ENCODE measurements at places on chromosomes 11 and 22.

GRCh38 chr11:44568658-44569473 lies 3.4 kb downstream of the CD82 start:
- DNase-seq = no peak

DNA sequence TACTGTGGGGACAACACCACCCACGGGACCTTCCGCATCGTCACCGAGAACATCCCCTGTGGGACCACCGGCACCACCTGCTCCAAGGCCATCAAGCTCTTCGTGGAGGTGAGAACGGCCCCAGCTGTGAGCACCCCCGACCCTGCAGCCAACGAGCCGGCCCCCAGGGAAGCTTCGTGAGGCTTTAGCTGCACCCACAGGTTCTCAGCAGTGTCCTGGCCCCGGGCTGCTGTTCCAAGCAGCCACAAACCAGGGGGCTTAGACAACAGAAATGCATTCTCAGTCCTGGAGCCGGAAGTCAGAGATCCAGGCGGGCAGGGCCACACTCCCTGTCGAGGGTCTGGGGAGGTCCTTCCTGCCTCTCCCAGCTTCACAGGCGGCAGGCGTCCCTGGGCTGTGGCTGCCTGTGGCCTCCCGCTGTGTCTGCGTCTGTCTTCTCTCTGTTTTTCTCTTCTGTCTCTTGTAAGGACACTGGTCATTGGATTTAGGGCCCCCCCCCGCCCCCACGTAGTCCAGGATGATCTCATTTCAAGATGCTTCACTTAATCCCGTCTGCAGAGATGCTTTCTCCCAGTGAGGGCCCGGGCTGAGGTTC lies 12.5 kb downstream of the MUC5B start:
- no peak for DNase-seq

DNA sequence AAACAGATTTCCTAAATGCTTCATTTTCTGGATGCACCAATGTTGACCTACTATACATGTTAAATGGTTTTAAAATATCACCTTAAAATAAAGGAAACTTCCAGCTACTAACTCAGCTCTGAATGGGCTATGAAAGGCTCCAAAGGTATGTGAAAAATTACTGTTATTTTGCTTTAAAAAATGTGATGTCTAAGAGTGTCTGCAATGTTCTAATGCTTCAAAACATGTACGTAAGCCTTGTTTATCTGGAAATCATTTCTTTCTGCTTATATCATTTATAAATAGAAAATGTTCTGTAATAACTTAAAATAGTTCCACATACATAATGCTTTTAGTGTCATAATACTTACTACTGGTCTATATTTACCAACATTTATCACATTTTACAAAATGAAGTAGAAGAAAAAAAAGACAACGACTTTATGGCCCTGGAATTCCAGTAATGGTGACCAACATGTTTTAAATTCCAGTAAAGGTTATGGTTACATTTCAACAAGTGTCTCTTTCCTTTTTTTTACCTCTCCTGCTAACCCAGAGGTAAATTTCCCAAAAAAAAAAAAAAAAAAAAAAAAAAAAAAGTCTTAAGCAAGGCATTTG lies 2.5 kb downstream of the BDNF start:
- no peak for DNase-seq

DNA sequence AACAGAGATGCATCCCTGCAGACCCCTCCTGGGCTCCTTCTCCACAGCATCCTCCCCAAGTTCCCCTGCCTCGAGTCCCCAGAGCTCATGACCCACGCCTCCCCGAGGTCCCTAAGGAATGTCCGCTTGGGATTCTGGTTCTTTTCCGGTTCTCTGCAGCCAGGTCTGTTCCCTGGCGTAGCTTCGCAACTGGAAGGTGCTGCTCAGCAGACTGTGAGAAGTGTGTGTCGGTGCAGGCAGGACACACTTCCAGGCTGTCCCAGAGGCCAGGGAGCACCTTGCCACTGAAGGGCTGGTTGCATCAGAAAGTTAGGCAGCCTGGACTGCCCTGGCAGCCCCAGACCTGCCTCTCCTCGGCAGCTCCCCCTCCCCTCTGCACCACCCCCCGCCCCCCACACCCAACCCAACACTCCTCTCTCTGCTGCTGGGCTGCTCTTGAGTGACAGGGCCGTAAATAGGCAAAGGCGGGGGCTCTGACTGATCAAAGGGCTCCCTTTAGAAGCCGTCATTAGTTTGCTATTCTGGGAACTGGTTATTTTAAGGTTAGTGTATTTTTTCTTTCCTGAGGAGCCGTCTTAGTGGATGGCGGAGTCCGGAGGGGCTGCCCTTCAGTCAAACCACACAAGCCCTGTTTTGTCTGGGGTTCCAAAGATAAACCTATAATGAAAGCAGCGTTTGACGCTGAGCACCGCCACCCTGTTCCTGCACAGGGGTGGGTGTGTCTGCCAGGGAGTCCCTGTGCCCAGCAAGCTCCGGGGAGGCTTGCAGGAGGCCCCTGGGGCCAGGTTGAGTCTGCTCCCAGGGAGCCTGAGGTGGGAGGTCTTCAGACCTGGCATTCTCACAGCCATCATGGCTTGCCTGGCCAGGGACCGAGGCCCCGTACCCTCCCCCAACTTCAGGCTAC lies 88.6 kb upstream of the KCNQ1OT1 start:
- no peak for DNase-seq

GRCh38 chr11:130761560-130762220 lies 154.6 kb downstream of the SNX19 start:
- DNase-seq = no peak

DNA sequence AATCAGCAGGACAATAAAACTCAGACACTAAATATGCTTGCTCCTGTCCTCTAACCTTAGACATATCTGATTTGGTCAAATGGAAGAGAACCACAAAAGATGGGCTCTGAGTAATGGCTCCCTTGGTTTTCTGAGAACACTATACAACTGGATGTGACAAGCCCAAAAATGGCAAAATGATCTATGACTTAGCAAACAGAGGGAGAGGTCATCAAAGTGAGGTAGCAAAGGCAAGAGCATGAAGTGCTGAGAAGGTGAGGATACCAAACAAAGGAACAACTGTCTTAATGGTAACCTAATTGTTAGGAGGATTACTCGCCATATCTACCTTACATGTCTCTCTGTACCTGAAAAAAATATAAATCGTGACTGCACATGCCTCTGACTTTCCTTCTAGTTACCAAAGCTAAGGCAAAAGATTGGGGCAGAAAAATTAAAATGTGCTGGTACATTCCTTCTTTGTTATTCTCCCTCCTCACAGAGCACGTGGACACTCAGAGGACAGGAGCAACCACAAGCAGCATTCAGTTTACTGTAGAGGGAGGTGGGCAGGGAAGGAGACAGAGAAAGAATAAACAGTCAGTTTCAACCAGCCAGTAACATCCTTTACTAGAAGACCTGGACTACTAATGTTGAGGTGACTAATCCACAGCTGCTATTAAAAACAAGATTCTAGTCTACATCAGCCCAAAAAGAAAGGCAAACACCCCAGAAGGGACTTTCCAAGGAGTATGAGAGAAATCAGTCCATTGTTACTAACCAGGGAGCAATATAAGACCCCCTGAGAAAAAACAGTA lies 88.8 kb downstream of the AMBRA1 start:
- DNase-seq = no peak

DNA sequence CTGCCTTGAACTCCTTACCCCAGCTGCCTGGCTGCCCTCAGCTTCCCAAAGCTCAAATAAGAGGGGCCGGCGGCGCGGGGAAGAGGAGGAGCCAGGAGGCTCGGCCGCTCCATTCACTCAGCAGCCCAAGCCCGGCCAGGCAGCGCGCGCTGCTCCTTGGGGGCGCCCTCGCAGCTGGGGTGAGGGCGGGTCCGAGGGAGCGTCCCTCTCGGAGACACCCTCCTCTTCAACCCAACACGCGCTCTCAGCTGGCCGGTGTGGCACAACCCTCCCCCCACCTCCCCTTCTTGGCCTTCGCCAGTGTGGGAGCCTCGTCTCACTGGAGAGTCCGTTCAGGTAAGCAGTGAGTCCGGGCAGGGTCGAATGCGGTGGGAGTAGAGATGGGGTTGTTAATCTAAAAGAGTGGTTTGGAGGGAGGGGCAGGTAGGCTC lies at the start of gene WT1:
TSS of gene WT1 (minus strand) at position 29 of the 431 bp plus-strand sequence.
- no peak for DNase-seq

DNA sequence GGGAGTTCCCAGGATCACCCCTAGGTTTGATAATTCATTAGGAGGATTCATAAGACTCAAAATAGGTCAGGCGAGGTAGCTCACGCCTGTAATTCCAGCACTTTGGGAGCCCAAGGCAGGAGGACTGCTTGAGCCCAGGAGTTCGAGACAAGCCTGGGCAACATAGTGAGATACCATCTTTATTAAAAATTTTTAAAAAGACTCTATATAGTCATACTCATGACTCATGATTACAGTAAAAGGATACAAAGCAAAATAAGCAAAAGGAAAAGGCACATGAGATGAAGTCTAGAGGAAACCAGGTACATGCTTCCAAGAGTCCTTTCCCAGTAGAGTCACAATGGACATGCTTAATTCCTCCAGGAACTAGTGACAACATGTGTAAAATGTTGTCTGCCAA lies 13.9 kb upstream of the PTS start:
- DNase-seq = no peak

DNA sequence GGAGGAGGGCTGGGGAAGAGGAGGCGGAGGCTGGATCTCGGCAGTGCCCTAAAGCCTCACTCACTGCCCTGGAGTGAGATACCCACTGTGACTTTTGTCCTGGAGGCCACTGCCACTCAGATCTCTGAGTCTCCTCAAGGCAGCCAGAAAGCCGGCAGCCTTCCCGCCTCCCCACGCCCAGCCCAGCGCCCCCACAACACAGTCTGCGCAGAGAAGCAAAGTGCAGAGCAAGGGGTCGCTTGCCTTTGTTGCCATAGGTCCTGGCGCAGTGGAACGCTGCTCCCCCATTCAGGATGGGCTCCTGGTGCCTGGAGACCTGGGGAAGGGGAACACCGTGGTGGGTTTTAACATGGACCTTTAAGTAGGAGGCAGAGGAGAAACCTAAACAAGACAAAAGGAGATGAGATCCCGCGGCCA lies 17.6 kb downstream of the PATZ1 start:
- DNase-seq = no peak

GRCh38 chr11:60193687-60194433 lies 11.0 kb upstream of the MS4A6A start:
- DNase-seq = peak; percentile 55

DNA sequence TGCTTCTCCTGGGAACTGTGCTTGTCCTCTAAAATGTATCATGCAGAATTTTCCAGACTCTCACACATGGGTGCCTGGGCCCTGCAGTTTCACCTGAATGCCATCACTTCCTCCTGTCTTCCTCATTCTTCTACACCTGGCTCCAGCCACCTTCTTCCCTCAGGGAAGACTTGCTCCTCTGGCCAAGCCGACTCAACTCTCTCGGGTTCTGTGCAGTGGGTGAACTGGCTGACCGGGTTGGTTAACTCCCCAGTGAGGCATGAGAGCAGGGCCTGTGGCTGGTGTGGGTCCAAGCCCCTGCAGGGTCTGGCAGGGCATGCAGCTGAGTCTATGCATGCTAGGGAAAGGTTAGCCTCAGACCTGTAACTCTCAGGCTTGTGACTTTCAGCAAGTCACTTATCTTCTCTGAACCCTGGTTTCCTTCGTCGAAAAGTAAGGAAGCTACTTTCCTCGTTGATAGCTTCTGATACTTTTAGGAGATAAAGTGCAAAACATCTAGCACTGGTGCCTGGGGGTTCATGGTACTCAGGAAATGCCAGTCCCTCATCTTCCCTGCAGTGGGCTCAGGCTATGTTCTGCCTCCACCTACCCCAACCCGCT lies 11.9 kb downstream of the CD82 start:
- no peak for DNase-seq

DNA sequence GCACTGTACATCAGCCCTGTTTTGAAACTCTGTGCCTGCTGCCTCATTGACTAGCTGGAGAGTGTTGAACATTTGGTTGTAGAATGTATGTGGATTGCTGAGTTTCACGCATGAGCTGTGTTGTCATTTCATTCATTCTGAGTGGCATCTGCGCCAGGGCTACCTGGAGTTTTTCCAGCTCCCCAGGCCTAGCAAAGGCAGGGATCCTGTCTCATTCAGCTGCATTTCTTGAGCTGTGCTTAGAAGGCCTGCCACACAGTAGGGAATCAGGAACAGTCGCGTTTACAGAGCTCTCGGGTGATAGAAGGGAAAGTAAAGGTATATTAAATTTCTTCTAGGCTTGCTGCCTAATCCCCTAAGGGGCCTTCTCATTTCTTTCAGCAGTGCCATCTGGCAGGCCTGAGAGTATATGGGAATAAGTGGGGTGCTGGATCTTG lies 44.3 kb downstream of the PTPRJ start:
- peak; percentile 76 for DNase-seq

GRCh38 chr22:41254230-41254629 lies 13.5 kb upstream of the CHADL start:
- DNase-seq = no peak

DNA sequence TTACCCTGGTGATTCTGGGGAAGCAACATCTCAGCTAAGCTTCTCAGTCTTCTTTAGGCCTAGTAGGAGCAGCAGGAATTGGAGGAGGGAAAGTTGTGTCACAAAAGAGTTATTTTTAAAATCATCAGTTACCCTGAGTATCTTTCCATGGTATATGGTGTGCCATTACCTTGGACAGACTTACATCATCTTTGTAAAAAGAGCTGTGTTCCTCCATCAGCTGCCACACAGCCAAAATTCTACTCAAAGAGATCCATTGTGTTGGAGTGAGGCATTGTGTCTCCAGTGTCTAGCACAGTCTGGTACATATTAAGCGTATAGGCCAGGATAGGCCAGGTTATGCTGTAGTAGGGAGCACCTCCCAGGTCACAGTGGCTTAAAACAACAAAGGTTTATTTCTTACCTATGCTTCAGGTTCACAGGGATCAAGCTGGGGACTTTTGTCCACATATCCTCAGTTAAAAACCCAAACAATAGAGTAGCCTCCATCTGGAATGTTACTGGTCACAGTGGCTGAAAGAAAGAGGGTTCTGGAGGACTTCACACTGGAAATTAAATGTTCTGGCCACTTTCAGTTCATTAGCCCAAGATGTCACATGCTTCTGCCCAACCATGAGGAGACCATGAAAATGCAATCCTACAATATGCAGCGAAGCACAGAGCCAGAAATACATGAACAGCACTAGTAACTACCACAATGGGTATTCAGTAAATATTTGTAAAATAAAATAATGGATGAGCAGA lies 9.9 kb upstream of the TMPRSS5 start:
- DNase-seq = no peak

All from NCI-H1092 treated with DMSO at 0.1 percent for 48 hours (cell line).